Thoracic aorta endothelial cell (primary cell): ENCODE measurements at places on chromosomes 11 and 22. TPM values are rescaled to one million over a fixed set of nuclear protein-coding genes. Genes with fewer than 3 reads are reported as not detected.

The IGSF22 gene
- total RNA-seq = not detected in 2 replicates

The CD3D gene
- total RNA-seq = not detected in 2 replicates

The LRRC56 gene
- 0.36 and 0.40 TPM in 2 replicates for total RNA-seq

The MLC1 gene
- not detected in 2 replicates for total RNA-seq

The SSRP1 gene
- total RNA-seq = 123 and 143 TPM in 2 replicates

The RAG1 gene
- total RNA-seq = 1.7 and 1.9 TPM in 2 replicates

The ANO9 gene
- under 0.01 TPM in 1 of 2 replicates, not detected in the other for total RNA-seq
